ENCODE measurements at places on chromosomes 11 and 22.

GRCh38 chr11:3171931-3172560 is 6.9 kb upstream of the OSBPL5 start:
- DNase-seq: no peak

- no peak for DNase-seq
Observed at GRCh38 chr22:28023774-28024173, 104.7 kb upstream of the PITPNB start.

DNA sequence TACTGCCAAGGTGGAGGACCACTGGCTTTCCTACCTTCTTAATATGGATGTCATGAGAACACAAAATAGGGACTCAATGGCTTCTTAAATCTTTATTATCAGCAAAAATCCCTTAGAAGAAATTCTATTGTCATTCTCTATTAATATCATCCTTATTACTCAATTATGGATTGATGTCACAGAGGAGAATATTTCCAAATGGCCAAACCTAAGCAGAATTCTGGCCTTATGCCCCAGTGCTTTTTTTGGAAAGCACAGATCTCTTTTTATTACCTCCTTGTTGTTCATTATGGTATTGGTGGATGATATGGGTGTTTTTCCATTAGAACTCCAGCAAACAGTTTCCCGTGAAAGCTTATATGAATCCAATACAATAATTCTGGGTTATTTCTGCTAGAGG is 9.9 kb downstream of the CRTAM start:
- DNase-seq: no peak

GRCh38 chr11:40285558-40285957 is 1173.9 kb downstream of the LRRC4C start:
- no peak for DNase-seq

GRCh38 chr11:72851726-72852125 is 37.5 kb downstream of the ATG16L2 start:
- DNase-seq: no peak

DNA sequence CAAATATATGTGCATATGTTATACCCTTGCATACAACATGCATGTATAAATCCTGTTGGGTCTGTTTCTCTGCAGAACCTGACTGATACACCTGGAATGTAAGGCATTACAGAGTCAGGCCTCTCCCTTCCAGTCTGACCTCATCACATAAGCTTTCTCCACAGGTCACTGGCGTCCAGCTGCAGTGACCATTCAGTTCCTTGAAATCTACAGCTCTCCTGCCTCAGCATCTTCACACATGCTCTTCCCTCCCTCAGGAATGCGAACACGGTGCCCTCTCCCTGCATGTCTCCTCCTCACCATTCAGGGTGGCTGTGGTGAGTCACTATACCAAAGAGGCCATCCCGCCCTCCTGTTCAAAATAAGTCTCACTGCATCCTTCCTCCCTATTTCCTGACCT is 657.8 kb upstream of the B3GAT1 start:
- DNase-seq: no peak

GRCh38 chr11:104968355-104968855 is at the start of gene CASP4:
CASP4 (minus strand) TSS chr11:104968574; CDS start chr11:104968525, 49 bp downstream.
- DNase-seq: peak; percentile 46

- DNase-seq: no peak
Observed at GRCh38 chr11:127507851-127508250, 507.3 kb upstream of the KIRREL3 start.

- DNase-seq: no peak
Observed at GRCh38 chr11:76495019-76495418, 50.2 kb downstream of the EMSY start.

DNA sequence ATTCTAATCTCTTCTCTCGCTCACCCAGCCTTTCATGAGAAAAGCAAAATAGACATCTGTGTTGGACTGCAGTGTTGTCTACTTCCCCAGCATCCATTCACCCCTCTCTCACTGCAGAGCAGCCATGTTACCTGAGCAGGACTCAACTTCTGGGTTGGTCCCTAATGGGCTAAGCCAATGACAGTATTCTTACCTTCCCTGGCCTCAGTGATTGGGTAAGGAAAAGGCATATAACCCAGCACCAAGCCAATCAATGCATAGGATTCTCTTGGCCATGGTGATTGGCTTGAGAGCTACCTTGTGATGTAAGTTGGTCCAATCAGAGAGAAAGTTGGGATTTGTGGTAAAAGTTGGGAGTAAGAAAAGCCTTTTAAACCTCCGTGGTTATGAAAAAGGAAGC is 99.8 kb upstream of the NECTIN1 start:
- no peak for DNase-seq

- no peak for DNase-seq
Observed at GRCh38 chr11:44338026-44338425, 28.1 kb upstream of the ALX4 start.

DNA sequence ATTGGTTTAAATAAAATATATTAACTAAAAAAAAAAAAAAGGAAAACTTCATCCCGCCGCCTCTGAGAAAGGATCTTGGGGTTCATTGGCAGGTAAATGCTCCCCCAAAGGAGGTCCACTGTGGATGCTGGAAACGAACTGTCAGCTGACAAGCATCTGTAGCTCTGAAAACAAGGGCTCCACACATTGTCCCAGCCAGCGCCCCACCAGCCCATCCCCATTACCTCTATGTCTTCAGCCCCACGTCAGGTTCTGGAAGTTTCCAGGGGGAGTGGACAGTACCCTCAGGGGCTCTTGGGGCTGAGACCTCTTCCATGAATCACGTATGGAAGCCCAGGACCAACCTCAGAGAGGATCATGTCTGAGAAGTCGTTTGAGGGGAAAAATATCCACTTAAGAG is 66.4 kb upstream of the WNT7B start:
- peak; percentile 41 for DNase-seq

DNA sequence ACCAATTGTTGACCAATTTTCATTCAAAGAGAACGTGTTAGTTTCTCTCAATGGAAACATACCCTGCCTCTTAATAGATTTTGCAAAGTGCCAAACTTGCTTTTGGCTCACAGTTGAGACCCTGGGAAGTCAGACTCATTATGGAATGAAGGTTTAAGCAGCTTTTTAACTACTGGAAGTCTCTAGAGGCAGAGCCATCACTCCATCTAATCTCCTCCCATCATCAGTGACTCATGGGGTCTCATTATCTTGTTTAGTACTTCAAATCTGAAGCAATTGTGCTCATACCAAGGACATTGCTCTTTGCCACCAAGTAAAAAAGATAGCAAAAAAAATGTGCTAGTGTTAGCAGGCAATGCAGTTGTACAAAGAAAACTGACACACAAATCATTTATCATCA is 537.1 kb upstream of the LRRC4C start:
- no peak for DNase-seq

DNA sequence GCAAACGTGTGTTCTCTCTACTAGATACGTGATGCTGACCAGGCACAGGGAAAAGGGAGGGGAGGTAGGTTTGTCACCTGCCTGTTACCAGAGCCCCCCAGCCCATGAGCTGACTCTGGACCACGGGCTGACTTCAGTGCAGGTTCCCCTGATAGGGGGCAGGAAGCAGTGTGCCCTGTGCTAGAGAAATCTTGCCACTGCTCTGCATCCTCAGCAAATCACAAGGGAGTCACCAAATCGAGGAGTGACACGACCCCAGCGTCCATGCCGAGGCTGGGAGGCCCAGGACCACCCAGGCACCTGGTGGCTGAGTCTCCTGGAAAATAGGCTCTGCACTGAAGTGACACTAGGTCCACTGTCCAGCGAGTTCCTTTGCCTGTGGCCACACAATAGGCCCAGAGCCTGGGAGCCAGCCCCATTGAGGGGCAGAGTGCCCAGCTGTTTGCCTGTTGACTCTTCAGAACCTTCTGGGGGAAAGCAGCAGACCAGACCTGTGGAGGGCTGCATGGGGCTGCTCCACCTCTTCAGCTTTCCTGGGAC is 99.3 kb downstream of the CTTN start:
- peak; percentile 28 for DNase-seq

GRCh38 chr11:133927690-133928627 is 28.8 kb downstream of the IGSF9B start:
- DNase-seq: peak; percentile 68

DNA sequence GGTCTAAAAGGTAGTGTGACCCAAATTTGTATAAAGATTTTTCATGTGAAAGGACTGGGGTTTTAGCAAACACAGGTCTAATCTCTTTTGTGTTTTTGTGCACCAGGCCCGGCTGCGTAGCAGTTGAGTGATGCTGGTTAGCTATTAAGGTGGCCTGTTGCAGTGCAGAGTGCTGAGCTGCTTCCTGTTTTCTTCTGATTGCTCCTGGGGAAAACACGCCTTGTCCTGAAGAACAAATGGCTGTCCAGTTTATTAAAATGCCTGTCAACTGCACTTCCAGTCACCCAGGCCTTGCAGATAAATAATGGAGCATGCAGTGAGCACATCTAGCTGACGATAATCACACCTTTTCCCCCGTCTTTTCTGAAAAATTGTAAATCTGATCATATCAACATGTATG is 1.8 kb downstream of the SRSF8 start:
- peak; percentile 72 for DNase-seq

DNA sequence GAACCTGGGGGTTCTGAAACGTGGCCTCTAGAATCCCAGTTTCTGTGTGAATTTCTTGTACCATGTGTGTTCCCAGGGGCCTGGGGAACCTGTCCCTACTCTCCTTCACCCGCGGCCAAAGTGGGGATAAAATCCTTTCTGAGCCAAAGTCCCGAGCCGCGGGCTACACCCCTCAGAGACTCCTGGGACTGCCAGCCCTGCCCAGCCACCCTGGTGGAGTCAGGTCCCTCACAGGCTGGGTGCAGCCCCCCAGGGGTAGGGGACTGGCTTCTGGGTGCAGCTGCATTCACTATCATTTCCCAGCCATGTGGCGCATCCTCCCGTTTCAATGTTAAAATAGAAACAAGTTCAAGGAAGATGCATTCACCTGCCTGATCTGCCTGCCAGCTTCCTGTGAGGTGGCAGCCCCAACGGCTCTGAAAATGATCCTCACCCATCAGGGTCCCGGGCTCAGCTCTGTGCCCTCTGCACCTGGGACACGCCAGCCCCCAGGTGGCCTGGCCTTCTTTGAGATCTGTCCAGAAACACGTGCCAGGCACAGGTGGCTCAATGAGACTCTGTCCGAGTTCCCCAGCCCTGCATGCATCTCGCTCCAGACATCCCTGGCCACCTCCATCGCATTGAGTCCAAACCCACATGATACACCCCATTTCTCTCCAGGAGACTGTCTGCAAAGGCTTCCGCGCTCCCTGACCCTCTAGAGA is 338.8 kb downstream of the CTTN start:
- peak; percentile 7 for DNase-seq

- no peak for DNase-seq
Observed at GRCh38 chr11:105588001-105588400, 21.9 kb upstream of the GRIA4 start.

- no peak for DNase-seq
Observed at GRCh38 chr11:133951327-133952198, 5.2 kb downstream of the IGSF9B start.

DNA sequence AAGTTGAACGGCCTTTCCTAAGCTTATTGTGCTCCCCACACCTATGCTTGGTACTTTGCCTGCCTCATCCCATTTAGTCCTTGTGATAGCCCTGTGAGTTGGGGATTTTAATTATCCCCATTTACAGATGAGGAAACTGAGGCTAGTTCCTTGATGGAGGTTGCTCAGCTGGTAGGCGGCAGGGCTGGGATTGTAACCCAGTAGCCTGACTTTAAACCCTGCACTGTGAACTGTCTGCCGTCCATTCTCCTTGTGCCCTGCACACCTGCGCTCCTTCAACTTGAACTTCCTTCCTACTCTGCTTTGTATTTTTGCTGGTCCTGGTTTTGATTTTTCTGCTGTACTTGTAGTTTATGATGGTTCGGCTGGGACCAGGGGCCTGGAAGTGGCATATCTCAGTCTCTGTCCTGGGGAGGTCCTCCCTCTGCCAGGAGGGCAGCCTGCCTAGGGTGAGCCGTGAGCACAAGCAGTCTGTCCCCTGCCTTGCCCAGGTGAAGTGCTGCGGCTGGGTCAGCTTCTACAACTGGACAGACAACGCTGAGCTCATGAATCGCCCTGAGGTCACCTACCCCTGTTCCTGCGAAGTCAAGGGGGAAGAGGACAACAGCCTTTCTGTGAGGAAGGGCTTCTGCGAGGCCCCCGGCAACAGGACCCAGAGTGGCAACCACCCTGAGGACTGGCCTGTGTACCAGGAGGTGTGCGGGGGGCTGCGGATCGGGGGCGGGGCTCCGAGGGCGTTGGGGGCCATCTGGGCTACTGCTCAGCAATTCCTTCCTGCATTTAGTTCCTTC is 52.4 kb downstream of the CD82 start:
- DNase-seq: peak; percentile 43

DNA sequence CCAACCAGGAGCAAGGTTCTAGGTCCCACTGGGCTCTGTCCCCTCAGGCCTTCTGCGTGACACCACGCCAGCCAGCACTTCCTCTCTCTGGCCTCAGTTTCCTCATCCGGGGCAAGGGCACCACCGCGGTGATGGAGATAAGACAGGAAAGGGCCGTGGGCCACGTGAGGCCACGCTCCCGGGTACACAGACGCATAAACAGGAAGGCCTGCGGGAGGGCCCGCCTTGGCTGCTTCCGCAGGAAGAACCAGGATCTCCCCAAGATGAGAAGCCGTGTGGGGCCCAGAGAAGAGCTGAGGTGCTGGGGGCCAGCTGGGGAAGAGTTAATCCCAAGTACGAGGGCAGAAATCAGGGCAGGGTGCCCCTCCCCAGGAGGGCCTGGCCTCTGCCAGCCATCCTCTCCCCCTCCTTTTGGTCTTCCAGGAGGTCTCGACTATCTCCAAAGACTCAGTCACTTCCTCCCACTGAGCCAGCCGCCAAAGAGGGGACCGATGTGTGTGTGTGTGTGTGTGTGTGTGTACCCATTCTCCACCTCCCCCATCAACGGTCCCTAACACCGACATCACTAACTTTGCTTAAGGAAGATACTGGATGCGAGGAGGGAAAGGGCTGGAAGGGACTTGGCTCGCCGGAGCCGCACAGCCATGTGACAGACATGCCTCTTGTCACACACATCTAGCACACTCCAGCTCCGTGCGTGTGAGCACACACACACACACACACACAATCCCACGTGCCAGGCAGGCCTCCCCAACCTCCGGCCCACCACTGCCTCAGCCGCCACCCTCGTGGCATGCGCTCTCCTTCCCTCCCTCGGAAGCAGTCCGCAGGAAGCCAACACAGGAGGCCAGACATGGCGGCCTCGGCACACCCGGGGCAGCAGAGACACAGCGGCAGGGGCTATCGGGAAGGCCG is 1.4 kb downstream of the MFNG start:
- DNase-seq: no peak

- DNase-seq: no peak
Observed at GRCh38 chr11:94043241-94043640, 22.1 kb downstream of the HEPHL1 start.

GRCh38 chr11:30478923-30479322 is 107.2 kb downstream of the MPPED2 start:
- DNase-seq: no peak

DNA sequence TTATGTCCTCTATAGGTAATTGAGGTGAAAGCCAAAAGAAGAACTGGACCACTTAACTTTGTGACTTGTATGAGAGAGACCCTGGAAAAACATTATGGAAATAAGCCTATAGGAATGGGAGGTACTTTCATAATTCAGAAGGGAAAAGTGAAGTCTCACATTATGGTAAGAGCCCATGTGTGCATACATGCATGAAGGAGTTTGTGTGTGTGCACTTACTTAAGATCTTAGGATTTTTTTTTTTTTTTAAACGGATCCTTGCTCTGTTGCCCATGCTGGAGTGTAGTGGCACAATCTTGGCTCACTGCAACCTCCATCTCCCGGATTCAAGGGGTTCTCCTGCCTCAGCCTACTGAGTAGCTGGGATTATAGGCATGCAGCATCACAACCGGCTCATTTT is 15.8 kb downstream of the C11orf54 start:
- DNase-seq: no peak
